NCI-H69 (cell line): ENCODE measurements at places on chromosomes 13 and 19.
A peak's percentile ranks its signal among the peaks of the same experiment; 100 is the strongest.

DNA sequence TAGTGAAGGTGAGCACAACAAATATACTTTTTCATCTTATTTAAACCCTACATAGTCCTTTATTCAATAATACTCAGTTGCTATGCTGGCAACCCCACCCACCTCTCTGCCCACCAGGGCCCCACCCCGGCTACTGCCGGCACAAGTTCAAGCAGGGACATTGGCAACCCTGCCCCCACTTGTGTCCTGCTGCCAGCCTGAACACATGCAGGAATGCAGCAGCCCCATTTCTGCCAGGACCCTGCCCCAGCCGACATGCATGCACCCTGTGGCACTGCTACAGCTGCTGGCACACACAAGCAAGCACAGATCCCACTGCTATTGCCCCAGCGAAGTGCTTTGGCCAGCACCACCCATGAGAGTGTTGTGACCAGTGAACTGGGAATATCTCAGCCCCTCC lies 289.8 kb downstream of the COG6 start:
- no peak for DNase-seq

DNA sequence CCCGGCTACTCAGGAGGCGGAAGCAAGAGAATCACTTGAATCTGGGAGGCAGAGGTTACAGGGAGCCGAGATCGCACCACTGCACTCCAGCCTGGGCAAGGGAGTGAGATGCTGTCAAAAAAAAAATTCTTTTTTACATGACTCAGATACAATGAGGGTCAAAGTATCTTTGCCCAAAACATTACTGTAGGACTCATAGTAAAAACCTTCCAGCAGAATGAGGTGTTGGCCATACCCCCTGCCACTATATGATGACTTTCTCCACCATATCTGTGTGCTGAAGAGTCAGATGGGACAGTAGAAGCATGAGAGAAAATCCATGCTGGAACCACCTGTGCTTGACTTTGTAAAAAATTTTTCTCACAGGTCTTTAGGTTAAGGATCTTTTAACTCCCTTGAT lies 86.7 kb downstream of the COL4A2 start:
- DNase-seq = no peak

DNA sequence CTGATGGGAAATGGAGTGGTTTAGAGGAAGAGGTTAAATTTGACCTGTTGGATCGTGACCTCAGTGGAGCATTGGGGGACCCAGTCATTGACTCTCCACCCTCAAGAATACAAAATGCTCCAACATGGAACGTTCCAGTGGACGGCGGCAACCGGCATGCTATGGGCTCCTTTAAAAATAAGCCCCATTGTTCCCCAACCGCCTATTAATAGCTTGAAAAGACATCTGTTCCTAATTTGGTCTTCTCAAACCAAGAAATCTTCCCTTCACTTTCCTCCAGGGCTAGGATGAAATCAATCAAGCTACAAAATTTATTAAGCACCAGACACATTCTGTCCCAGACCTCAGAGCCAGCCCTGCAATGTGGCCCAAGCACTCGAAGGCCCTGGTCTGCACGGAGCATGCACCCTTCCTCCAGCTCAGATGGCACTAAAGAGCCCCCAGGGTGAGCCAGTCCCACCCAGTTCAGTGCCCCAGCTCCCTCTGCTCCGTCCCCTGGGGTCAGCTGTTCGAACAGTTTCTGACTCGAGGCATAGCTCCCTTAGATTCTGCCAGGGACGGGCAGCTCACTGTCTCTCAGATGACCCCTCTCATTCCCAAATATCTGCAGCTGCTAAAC lies 22.5 kb upstream of the VSTM2B start:
- no peak for DNase-seq

DNA sequence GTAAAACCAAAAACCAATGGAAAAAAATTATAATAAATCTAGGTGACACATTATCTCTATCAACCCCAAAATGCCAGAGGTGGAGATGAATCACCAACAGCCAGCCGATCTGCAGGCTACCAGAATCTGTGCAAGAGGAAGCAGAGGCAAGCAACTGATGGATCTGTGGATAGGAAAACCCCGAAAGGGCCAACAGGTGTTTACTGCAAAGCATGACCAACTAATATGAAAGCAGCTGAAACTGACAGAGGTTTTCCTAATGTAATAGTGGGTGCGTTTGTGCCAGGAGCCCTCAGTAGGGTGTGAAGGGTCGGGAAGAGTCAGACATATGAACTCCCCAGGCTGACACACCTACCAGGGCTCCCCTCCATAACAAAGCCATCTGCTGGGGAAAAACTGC lies 554.6 kb downstream of the RFC3 start:
- no peak for DNase-seq

DNA sequence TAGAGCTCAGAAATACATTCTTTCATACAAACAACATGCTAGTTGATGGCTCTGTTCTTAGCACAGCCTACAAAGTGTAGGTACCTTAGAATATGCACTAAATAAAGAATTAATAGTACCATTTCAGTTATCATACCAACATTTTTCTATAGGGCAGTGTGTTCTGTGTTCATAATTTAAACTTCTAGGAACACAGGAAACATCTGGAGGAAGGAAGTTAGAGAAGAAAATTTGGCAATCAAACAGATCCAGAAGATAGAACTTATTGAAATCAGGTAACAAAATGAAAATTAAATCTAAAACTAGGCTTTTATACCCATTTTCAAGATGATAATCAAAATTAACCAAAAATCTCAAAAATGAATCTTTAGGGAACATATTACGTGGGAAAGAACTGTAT lies 527.5 kb downstream of the DCT start:
- DNase-seq = no peak

DNA sequence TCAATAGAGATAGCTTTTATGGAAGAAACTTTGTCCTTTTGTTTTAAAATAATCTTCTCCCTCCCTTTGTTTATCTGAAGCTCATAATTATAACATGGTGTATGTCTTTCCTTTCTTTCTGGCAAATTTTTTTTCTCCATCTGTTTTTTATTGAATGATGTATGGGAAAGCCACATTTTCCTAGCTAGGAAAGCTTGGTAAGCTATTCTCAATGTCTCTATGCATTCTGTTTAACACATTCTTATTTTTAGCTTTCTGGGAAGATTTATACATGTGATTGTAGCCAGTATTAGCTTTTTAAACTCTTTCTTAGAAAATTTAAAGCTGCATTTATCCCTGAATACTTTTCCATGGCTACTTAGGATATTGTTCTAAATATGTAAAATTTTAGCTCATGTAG lies 124.9 kb upstream of the CSNK1A1L start:
- DNase-seq = no peak

DNA sequence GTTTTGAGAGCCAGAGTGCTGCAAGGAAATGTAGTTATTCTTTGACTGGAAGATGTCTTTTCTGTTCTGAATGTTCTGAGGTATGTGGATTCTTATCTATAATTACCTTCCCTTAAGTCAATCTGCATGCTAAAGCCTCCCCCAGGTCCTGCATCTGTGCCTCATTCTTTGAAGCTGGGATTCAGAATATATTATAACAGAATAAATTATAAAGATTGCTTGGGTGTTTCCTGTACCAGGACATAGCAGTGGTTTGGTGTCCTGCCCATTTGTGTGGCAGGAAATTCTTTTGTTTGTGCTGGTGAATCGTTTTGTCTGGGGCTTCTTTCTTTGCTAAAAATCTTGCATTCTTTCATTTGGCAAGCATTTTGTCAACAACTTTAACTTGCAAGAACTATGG lies 60.2 kb downstream of the ITGBL1 start:
- DNase-seq = no peak

GRCh38 chr19:45952686-45953505 lies 20.8 kb downstream of the NOVA2 start:
- peak; percentile 97 for DNase-seq

DNA sequence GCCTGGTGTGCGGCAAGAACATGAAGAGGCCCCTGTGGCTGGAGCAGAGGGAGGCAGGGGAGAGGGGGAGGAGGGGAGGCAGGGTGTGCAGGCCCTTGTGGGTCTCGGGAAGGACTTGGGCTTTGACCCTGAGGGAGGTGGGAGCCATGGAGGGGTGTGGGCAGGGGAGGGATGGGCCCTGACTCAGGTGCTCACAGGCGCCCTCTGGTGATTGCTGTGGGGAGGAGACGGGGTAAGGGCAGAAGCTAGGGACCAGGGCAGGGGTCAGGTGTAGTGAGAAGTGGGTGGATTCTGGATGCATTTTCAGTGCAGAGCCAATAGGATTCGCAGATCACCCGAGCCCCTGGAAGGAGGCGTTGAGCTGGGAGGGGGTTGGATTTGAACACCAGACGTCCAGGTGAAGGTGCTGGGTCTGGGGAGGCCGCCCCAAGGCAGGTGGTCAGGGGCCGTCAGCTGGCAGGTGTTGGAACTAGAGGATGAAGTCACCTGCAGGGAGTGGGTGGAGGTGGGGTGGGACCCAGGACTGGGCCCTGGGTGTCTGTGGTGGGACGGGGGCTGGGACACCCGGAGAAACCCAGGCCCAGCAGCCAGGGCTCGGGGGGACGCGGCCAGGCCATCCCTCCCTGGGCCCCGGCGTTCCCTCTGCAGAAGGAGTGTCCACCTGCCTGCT lies 185.4 kb downstream of the KDM4B start:
- peak; percentile 38 for DNase-seq

GRCh38 chr19:40009674-40010073 lies 12.8 kb downstream of the ZNF546 start:
- no peak for DNase-seq

DNA sequence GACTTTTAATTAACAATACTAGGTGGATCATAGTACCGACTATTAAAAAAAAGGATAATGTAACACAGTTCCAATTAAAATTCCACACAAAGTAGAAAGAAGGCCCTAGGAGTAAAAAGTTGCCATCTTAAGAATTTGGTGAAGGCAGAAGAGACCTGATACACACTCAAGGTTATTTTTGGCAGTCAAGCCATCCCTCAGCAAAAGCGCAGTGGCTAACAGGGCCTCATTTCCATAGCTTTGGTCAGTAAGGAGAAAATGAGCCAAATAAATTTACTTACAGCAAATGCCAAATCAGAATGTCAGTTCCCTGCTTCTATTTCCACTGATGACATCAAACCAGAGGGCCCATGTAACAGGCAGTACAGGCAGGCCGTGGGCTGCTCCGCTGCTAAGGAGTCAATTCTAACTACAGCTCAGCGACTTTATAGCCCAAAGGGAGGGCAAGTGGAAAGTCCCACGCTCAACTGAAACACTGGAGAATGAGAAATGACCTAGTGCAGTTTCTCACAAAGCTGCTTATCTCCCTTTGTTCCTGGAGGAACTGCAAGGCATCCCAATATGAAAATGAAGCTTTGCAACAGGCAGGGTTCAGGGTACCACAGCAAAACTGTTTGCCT lies 6.3 kb downstream of the ARGLU1 start:
- no peak for DNase-seq

GRCh38 chr19:10120538-10121189 lies 965 bp upstream of the EIF3G start:
- no peak for DNase-seq

DNA sequence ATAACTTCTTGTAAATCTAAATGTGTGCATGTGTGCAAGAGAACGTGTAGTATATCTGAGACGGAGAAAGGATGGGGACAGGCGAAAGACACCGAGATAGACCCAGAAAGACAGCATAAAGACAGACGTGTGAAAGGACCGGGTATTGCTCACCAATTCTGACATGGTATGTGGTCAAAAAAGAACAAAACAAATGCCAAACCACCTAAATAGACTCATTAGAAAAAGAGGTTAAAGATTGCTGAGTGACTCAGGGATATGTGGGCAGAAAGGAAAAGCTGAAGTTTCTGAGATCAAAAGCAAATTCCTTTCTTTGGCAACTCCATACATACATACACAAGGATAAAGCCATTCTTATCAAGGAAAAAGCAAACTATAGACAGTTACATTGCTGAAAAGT lies 179.7 kb upstream of the TSC22D1 start:
- no peak for DNase-seq

DNA sequence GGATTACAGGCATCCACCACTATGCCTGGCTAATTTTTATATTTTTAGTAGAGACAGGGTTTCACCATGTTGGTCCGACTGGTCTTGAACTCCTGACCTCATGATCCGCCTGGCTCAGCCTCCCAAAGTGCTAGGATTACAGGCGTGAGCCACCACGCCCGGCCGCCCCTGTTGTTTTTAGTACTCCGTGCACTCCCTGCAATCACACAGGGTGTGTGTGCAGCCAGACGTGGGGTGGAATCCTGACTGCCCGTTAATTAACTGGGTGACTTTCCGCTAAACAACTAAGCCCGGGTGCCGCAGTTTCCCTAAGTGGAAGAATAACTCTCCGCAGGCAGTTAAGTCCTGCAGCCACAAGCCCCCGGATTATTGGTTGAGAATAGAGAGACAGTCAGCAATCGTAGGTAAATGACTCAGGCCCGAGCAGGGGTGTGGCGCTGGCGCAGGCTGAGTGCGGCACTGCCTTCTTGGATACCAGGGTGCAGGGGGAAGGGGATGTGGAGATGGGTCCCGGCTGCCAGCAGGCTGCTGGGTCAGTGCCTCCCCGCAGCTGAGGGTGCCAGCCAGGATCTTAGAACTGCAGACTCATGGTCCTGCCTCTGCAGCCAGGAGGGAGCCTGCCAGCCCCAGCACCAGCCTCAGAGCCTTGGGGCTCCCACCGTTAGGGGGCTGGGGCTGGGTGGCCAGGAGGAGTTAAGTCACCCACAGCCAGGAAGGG lies 6.1 kb upstream of the FXYD3 start:
- peak; percentile 60 for DNase-seq

DNA sequence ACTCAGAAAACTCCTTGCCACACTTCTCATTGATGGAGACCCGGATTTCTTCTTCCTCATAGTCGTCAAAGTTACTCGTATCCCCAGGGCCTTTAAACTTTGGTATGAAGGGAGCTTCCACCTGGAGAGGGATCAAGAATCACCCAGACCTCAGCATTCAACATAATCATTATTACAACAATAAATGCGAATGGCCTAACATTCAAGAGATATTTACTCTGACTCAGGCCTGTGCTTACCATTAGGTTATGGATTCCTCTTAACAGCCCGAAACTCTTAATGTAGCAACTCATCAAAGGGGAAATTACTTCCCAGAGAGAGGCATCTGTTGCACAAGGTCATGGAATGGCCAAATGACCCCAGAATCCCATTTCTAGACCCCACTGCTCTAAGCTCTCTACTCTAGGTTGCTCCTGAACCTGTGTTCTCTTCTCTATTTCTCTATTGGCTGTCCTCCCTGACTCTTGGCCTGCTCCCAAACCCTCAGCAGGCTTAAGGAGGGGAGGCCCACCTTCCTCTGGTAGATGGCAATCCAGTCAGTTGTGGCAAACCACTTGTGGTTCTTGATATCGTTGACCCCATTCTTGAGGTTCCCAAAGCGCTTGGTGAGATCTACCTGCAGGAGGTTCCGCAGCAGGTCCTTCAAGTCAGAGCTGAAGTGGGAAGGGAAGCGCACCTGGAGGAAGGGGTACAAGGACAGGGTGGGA lies 2.7 kb upstream of the SAMD1 start:
- DNase-seq = no peak

DNA sequence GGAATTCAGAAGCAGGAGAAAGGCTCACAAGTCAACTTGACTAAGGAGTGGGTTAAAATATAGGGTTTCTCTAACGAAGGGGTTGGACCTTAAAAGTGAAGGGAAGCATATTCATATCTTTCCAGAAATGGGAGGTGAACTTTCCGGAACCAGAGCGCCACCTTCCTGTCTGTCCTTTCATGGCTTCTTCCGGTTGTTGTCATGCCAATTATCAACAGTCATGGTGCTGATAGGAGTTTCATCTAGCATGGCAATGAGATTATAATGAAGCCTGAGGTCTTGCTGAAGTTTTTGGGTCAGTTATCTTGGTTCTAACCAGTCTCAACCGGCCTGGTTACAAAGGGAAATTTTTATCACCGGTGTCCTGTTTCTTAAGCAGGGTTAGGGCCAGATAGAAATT lies 162.9 kb upstream of the NBEA start:
- no peak for DNase-seq
